T47D (cell line): ENCODE measurements at places on chromosomes 7 and 10.
A peak's percentile ranks its signal among the peaks of the same experiment; 100 is the strongest.

DNA sequence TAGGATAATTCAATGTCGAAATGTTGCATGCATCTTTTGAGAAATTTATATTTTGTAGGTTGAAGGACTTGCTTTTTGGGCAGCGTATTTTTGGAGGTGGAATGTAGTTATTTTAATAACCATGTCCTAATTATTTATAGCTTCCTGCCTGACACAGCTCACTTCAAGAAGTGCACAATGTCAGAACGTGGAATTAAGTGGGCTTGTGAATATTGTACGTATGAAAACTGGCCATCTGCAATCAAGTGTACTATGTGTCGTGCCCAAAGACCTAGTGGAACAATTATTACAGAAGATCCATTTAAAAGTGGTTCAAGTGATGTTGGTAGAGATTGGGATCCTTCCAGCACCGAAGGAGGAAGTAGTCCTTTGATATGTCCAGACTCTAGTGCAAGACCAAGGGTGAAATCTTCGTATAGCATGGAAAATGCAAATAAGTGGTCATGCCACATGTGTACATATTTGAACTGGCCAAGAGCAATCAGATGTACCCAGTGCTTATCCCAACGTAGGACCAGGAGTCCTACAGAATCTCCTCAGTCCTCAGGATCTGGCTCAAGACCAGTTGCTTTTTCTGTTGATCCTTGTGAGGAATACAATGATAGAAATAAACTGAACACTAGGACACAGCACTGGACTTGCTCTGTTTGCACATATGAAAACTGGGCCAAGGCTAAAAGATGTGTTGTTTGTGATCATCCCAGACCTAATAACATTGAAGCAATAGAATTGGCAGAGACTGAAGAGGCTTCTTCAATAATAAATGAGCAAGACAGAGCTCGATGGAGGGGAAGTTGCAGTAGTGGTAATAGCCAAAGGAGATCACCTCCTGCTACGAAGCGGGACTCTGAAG is 620 bp downstream of the ZRANB1 start:
- no peak for DNase-seq

DNA sequence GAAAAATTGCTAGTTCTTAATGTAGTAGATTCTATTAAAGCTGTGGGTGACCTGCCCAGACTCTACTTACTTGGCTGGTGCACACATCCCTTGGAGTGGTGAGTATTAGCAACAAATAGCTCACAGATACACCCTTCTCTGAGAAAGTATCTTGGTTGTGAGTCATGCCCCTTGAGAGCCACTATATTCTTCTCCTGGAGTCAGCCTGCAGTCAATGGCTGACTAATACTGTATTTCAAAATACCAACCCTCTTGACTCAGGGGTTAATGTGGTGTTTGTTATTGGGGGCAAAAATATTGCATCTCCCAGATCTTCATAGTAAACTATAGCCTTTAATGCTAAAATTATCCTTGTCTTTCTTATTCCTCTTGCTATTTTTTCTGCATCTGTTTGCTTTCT is 354.9 kb downstream of the BMPER start:
- no peak for DNase-seq

DNA sequence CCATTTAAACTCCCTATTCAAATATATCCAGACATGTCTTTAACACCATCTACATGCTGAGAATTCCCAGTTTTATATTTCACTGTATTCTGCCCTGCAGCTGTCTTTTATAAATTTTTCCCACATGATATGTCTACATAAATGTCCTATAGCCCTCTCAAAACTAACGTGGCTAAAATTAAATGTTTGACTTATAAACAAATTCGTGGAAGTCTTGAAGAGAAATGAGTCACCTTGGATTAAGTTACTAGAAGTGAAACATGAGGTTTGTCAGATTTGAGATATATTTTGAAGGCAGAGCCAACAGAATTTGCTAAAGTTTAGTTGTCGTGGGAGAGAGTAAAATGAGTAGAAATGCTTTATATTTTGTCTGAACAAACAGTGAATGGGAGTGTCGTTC is 386.9 kb upstream of the CNTNAP2 start:
- no peak for DNase-seq

GRCh38 chr10:121845044-121845784 is 82.6 kb downstream of the ATE1 start:
- DNase-seq, result no peak

- no peak for DNase-seq
Observed at GRCh38 chr10:126270111-126270510, 118.2 kb downstream of the ADAM12 start.

DNA sequence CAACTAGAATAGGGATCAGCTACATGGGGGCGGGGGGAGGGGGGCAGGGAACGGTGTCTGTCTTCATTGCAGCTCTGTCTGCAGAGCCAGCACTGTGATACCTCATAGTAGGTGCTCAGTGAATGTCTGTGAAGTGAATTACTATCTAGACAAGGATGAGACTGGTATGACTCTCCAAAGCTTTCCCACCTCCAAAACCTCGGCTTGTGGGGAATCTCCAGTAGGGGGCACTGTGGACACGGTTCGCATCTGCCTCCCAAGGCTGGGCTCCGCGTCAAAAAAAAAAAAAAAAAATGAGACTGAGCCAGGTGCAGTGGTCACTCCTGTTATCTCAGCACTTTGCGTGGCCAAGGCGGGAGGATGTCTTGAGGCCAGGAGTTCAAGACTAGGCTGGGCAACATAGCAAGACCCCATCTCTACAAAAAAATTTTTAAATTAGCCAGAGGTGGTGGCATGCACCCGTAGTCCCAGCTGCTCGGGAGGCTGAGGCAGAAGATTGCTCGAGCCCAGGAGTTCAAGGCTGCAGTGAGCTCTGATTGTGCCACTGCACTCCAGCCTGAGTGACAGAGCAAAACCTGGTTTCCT is 9.6 kb downstream of the TRIM56 start:
- peak; percentile 42 for DNase-seq

DNA sequence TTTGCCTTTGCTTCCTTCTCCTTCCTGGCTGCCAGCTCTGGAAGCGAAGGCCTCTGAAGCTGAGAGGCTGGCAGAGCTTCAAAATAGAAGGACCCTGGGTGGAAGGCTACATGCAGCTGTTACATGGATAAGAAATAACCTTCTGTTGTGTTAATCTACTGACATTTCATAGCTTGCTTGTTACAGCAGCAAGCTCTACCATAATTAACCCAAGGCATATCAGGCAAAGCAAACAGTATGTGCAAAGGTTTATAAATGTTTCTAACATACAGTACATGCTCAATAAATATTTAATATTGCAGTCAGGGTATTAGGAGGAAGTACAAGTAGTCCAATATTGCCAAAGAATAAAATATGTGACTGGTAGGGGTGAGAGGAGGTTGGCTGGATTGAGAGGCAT is 55.6 kb upstream of the MKLN1 start:
- DNase-seq, result no peak

DNA sequence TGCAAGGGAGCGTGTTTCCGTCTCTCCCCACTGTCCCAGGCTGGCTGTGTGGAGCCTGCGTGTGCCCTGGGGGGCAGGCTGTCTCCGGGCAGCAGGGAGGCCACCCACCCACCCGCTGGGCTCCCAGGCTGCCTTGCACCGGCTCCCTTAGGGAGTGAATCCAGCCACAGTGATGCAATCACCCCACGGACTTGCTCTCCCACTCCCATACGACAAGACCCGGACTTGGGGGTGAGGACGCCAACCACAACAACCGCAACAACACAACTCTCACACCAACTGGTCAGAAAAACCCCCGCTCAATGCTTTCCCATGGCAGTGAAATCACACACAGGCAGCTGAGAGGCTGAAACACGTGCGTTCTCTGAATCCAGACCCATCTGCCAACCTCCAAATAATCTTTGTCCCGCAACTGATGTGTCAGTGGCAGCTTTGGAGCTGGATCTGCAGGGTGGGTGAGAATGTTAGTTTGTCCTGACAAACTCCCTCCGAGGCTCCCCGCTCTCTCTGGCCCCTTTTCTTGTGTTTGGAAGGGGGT is 62.7 kb upstream of the DDC start:
- DNase-seq, result no peak

DNA sequence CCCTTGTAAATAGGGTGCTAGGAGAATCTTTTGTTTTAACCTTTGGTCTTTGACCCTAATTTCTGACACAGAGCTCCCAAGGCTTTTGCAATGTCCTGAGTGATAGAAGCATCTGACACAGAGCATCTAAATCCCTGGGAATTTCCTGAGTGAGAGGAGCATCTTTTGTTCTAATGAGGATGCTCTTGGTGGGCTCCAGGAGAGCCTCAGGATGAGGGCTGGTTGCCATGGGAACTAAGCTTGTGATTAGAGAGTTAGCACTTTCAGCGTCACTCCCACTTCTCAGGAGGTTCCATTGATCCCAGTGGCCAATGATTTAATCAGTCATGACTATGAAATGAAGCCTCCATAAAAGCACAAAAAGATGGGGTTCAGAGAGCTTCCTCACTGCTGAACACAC is 264.8 kb downstream of the KIF20B start:
- no peak for DNase-seq

DNA sequence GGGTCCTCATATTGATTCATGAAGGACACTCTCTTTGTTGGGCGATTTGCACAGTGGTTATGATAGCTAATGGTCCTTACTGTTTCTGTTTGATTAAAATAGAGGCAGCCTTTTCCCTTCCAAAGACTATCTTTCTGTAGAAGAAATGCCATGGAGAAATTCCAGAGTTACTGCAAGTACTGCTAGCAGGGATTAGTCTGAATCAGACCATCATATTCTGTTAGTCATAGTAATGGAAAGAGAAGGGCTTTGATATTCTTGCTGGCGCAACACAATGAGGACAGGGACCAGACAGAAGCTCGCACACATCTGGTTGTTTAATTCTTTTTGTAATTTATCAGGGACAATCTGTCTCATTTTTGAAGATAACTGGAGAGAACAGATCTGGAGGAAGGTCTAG is 304.5 kb upstream of the FZD8 start:
- DNase-seq, result no peak

DNA sequence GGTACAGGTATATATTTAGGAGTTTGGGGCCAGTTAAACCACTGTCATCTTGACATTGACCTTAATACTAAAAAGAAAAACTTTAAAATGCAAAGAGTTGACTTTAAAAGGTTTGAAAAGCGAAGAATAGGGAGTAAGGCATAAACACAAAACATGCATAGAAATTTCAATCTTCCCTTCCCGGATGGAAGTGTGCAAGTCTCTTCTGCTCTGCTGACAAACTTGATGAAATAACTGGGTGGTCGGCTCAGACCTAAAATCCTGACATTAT is 3.4 kb upstream of the SPAG6 start:
- no peak for DNase-seq

DNA sequence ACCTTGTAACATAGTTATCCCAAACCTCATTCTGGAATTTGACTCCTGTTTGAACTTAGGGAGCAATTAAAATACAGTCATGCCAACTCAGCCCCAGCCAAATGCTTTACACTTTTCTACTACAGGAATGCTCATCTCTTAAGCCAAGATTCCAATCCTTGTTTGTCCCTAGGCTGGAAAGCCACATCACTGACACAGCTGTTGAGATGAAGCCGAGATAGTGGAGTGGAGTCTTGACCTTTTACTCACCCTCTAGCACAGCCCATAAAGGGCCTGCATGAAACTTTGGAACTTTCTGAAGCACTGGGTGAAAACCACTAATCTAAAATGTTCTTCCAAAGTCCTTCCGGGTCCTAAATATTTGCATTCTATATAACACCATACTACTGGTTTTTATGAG is 247.3 kb downstream of the ETV1 start:
- DNase-seq, result peak; percentile 92

- DNase-seq, result no peak
Observed at GRCh38 chr7:47568547-47568946, 13.4 kb downstream of the TNS3 start.

DNA sequence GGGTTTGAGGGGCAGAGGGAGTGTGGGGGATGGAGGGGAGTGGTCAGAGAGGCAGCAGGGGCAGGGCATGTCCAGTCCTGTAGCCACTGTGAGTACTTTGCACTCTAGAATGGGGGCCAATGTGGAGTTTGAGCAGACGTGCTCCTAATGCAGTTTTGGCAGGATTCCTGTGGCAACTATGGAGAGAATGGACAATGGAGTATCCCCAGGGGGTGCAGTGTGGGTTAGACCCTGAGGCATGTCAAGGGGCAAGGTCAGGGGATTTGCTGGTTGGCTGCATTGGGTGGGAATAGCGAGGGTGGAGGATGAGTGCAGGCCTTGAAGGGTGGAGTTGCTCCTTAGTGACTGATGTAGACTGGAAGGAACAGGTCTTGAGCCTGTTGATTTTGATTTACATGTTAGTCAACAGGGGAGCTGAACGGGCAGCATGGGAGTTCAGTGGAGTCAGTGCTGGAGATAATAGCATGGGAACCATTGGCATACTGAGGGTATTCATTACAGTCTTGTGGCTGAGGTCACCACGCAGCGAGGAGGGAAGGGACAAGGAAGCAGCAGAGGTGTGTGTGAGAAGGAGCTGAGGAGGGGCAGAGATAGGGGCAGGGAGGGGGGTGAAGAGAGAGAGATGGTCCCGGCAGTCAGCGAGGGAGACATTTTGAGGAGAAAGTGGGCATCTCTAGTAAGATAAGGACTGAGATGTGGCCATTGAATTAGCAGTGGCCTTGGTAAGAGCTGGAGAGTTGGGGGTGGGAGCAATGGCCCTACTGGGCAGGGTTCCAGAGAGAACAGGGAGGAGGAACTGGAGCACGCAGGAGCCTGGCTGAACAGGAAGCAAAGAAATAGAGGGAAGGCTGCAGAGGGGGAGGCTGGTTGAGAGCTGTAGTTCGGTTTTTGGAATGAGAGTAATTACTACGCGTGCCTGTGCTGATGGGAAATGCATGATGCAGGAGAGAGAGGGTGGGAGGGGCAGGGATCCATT is 112.7 kb downstream of the CCNY start:
- no peak for DNase-seq

DNA sequence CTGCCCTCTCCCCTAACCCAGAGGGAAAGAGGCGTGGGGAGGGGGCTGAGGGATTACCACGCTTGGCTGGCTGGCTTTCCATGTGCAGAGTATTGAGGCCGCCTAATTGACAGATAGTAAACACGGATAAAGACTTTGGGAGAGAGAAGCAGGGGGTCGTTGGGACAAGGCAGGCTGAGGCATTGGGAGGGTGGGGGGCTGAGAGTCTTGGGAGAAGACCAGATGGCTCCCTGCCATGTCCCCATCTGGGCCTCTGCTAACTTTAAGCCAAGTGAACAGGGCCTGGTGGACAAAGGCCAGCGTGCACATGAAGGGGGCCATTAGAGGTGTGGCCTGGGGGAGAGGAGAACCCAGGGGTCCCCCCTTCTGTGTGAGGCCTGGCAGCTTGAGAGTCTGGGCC is 55.4 kb upstream of the MXI1 start:
- DNase-seq, result no peak

- DNase-seq, result no peak
Observed at GRCh38 chr7:29281782-29282541, 87.4 kb downstream of the CHN2 start.
